ENCODE measurements at places on chromosomes 12 and 14.
A peak's percentile ranks its signal among the peaks of the same experiment; 100 is the strongest.

- no peak for DNase-seq
Observed at GRCh38 chr14:35403114-35403602, 1.4 kb downstream of the NFKBIA start.

DNA sequence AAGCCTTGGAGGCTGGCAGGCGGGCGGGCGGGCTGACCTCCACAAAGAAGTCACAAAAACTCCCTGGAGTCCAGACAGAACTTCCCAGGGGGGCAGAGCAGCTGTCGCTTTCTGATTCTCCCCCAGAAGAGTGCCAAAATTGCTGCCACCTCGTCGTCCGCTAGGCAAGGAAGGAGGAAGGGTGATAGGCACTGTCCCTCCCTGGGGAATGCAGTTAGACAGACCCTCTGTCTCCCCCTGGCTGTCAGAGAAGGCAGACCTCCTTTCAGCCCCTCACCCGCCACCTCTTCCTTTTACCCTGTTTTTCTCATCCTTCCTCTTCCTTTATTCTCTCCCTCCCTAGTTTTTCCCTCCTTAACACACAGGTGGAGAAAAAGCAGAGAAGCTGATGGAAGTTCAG is 18.7 kb downstream of the GRIN2B start:
- DNase-seq = no peak

DNA sequence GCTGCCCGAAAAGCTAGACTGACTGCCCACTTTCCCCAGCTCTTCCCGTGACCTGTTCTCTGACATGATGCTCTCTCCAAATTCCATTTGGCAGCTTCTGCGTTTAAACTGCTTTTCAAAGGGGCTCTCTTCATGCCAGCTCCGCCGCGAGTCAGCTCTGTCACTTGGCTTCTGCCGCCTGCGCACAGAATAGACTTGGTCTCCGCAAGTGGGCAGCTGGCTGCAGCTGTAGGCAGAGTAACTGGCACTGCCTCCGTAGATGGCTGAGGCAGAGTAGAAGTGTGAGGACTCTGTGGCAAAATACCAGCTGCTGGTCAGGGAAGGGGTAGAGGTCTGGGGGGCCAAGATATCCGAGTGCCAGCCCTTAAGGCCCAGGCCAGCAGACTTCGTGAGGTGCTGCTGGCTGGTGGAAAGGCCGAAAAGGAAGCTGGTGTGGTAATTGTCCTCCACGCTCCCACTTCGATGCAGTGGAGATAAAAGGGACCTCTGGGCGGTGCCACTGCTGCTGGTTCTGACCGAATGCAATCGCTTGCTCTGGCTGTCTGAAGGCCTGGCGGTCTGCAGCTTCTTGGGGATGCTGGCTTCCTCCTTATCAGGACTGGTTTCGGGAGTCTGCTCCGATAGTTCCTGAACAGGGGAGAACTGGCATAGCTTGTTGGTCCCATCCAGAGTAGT is 85.7 kb downstream of the DUSP16 start:
- no peak for DNase-seq

DNA sequence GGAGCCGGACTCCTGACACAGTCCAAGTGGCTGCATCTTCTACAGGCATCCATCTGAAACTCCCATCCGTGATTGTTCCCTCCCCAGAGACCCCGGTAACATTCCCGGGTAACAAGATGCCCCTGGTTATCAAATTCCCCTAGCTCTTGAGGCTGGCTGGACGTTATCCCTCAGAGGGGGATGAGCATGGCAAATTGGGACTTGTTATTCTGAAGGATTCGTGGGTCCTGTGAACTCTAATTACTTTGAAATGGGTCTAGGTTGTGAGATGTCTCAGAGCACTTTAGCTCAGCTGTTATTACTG is 642 bp upstream of the PAN2 start:
- no peak for DNase-seq

DNA sequence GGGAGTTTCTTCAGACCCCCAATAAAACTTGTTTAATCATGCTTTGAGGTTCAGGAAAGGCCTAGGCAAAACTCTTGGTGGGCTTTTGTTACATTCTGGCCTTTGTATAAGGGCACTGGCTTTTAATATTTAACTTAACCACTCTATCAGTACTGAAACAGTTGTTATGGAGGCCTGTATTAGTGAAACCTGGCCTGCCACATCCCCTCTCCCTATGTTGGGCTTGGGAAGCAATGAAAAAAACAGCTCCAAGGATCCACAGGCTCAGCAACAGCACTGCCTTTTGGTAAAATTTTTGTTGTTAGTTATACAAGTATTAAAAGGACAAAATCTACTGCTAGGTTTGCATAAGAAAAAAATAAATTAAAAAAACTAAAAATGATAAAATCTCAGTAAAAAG is 10.7 kb downstream of the SOAT2 start:
- DNase-seq = no peak

DNA sequence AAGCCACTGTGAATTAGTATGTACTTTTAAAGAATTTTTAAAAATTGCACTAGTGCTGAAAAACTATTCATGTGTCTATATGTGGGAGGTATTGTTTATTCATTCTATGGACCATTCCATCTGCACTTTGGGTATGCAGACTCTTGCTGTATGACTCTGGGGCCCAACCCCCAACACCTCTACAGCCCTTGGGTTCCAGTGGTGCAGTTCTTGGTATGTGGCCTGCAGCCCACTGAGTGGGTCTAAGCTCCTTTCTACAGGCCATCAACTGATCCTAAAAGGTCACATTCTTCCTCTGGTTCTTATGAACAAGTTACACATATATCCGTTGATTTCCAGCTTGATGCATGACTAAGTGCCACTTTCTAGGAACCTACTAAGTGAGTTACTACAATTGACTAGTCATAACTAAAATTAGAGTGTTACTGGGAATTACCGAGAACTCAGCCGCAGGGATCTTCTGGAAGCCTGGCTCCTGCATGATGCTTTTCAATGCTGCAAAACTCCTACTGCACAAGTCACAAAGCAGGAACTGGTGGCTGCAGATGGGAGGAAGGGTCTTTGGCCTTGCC is 62.4 kb upstream of the MED13L start:
- no peak for DNase-seq

DNA sequence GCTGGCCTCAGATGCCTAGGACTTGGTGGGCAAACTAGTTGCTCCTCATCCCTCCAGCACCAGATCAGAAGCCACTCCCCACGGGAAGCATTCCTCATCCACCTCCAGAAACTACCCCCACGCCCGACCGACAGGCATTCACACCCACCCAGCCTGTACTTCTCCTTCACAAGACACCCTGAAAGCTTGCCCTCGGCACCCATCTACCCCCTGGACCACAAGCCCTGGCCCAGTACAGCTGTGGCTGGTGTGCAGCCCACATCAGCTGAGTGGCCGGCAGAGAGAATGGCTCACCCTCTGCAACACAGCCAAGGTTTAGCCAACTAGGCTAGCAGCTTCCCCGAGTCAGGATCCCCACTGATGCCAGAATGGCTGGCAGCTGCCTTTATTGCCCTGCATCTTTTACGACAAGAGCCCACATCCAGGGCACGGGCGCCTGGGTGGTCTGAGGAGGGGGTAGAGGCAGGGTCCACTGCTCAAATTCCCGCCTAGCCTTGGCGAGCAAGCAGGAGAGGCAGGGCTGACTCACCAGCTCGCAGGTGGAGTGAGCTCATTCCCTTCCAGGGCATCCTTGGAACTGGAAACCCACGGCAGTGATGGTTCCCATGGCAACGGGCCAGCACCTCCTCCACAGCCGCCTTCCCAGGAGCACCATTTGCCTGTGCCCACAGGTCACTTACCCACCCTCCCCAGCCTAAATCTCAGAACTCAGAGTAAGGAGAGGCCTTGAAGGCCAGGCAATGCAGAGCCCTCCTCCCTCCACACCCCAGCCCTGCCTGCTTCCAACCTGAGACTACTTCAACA is 17.1 kb downstream of the ACTN1 start:
- DNase-seq = no peak

GRCh38 chr12:8037046-8037663 is 4.6 kb downstream of the FOXJ2 start:
- DNase-seq = no peak

- DNase-seq = no peak
Observed at GRCh38 chr14:104433401-104434213, 146.0 kb upstream of the C14orf180 start.

GRCh38 chr12:12008931-12009611 is 61.7 kb upstream of the BCL2L14 start:
- DNase-seq = no peak

GRCh38 chr12:116368196-116369194 is 91.0 kb upstream of the MED13L start:
- no peak for DNase-seq

DNA sequence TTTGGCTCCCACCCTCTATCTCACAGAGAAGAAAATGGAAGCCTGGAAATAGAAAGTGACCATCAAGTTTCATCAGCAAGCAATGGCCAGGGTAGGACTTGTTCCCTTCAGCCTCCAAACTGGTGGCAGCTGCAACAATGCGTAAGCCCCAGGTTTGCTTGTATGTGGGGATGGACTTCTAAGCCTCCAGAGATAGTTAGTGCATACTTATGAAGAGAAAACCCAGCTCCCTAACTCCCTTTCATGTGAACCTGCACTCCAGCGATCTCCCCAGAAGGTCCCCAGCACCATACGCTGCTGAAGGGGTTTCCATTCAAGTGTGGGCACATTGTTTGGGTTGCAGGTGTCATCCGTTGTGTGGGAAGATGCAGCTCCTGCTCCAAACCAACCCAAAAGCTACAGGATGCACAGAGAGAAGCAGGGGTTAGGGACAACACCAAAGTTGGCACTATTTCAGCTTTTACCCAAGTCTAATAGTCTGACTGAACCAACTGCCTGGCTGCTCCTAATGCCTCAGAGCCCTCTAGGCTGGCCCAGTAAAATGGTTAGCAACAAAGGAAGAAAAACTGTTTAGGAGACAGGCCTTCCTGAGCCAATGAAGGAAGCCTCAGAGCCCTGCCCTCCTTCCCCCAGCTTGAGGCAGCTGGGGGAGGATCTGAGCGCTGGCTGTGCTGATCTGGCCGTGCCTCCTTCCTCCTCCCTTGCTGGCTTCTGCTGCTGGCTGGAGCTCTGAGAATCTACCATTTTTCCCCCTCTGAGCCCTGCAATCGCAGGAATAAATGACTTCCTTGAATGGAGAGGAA is 12.3 kb downstream of the ZFP36L1 start:
- no peak for DNase-seq

DNA sequence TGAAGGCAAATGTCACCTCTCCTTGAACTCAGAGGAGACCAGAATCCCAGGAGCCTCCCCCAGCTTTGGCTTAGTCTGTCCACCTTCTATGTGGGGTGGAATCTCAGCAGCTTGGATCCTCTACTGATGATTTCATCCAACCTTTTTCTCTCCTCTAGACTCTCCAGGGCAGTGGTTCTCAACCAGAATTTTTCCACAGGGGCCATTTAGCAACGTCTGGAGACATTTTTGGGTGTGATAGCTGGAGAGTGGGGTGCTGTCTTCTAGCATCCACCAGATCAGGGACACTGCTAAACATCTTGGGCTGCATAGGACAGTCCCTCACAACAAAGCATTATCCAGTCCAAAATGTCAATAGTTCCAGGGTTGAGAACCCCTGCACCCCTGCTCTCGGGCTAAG is 4.4 kb upstream of the DDX23 start:
- DNase-seq = no peak

- no peak for DNase-seq
Observed at GRCh38 chr14:72057701-72058285, 125.6 kb downstream of the RGS6 start.

- DNase-seq = no peak
Observed at GRCh38 chr12:124399622-124400021, 104.7 kb downstream of the RFLNA start.

- no peak for DNase-seq
Observed at GRCh38 chr12:88802096-88802706, 221.9 kb upstream of the KITLG start.

DNA sequence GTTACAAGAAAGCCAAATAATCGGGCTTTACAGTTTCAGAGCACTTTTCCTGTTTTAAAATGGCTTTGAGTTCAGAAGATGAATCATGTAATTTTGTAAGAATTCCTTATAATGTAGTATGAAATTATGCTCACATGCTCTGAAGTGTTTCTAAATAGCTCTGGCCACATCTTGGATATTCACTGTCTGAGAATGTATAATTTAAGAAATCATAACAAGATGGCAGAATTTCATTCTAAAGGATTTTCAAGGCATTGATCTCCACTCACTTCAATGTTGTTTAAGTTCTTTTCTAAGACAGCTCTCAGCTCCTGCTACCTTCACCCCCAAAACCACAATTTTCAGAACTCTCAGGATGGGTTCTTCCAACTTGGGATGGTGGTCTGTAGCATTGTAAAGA is 180.1 kb downstream of the DACT1 start:
- no peak for DNase-seq

GRCh38 chr12:2057041-2057794 is 4.4 kb downstream of the CACNA1C start:
- DNase-seq = peak; percentile 72
